Eye (tissue), 1 donor: ENCODE measurements at places on chromosomes 1 and 21.

- DNase-seq = no peak
These were observed 6.1 kb downstream of the C1orf159 start for GRCh38 chr1:1109743-1110142.

- no peak for DNase-seq
These were observed 30.5 kb upstream of the THEM4 start for GRCh38 chr1:151939779-151940178.

DNA sequence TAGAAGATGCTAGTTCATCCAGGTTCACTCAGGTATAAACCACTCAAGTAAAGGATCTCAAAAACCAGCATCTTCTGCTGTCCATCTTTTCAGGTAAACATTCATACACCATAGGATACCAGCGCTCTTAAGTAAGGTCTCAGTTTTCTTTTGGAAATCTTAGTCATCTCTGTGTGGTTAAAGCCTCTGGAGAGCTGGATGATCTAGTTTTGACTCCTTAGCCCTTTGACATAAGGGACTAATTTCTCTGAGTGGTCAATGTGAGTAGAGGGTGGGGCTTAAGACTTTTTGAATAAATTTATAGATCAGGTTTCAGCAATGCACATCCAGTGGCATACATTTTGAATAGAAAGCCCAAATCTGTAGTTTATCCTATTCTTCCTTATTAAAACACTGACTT, 92.3 kb downstream of the CTH start:
- DNase-seq = no peak

DNA sequence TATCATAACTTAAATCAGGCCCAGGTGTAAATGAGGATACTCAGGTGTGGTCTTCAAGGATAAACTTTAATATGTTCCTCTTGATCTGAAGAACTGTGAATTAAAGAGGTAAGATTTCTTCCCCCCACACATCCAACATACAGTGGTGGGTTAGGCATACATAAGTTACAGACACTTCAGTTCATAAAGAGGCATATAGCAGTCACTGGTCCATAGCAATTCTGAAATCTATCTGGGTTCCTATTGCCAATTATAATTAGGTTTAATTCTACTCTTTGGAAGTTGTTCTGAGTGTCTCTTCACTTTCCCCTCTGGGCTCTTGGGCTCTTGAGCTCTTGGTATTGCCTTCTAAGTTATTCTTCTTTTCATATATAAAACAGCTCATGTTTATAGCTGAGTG, 32.5 kb upstream of the TSPAN2 start:
- DNase-seq = no peak

DNA sequence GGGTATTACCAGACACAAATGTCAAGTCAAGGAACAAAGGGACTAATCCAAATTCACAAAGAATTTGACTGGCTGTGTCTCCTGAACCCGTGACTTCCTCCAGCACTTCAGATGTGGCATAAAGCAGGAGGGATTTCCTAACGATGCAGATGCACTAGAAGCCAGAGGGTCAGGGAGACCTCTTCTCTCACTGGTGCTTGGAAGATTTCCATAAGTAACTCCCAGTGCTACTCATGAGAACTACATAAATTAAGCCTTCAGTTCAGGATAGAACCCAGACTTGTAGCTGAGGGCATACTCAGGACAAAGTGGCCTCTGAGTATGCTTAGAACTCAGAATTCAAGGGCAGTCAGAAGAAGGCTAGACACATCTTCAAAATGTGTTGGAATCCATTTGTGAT, 83.6 kb upstream of the NRIP1 start:
- no peak for DNase-seq

DNA sequence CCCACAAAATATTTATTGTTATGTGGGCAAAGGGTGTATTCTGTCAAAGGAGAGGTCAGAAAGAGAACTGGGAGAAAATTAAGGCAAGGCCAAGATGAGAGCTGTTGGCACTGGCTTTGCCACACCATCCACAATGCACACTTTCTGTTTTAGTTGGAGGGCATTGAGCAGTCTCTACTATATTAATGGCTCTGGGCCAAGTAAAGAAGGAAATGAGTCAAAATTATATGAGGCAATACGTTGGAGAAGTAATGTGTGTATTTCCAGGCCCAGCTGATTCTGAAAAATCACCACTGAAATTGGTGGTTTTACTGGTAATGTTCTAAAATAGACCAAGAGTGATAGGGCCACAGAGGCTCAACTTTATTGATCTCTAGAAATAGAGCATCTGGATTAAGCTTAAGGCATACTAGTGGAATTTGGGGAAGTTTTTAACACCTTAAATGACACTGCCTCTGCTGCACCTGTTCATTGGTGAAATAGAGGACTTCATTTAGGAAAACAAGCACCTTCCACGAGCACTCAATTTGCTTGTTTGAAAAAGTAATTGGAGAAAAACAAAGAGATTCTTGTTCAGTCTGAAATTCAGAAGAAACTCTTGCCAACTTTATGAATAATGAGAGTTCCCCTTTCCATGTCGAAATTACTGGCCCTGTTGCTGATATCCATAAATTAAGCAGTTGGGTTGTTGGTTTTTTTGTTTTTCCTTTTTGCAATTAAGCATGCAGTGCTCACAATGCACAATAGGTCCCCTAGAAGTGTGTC, 424.9 kb downstream of the ADGRL2 start:
- no peak for DNase-seq

DNA sequence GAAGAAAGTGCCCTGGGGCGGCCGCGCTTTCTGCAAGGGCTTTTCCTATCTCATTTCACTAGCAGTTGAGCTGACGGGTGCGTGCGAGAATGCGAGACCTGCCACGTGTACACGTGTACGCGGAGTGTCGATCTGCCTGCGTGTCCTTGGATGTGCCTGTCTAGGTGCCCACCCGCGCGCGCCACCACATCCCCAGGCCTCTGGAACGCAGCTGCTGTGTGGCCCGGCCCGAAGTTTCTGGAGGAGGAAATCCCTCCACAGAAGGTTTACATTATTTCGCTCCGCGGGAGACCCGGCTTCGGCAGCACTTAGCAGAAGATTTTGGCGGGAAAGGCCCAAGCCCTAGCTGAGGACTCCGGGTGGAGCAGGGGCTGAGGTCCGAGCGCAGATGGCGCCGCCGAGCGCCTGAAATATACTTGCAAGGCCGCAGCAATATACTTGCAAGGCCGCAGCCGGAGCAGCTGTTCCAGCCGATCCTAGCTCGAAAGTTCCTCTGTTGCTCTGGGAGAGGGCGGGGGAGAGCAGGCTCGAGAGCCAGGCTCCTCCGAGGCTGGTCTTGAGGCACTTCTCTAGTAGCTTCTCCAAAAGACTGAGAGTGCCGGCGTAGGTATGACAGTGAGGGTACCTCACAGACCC, 3.9 kb downstream of the TBX15 start:
- peak; percentile 89 for DNase-seq

DNA sequence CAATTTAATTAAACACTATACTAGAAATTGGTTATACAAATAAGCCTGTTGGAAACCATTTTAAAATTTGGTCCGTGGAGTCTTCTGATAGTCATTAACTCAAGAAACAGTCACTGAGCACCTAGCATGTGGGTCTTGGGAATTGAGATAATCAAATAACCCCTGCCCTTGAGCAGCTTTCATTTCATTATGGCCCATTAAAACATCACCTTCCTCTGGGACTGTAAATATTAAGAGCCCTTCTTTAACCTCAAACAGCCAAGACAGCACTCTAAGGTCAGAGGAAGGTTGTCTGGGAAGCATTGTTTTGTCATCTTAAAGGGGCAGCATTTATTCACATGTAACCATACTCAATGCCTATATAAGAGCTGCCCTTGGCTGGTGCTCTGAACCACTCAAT, 610.3 kb upstream of the USP24 start:
- no peak for DNase-seq

DNA sequence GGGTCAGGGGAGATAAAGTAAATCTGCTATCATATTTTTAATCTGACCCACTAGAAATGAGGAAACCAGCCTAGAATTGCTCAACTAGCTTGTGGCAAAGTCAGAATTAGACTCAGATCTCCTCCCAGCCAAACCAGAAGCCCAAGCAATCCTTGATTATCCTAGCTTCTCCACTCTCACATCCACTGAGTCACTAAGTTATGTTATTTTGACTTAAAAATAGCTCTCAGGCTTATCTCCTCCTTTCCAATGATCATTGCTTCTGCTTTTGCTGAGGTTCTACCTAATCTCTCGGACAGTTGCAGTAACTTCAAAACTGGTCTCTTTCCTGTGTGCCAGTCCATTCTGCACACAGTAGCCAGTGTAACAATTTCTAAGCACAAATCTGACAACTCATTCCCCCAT, 22.9 kb downstream of the OVAAL start:
- no peak for DNase-seq

DNA sequence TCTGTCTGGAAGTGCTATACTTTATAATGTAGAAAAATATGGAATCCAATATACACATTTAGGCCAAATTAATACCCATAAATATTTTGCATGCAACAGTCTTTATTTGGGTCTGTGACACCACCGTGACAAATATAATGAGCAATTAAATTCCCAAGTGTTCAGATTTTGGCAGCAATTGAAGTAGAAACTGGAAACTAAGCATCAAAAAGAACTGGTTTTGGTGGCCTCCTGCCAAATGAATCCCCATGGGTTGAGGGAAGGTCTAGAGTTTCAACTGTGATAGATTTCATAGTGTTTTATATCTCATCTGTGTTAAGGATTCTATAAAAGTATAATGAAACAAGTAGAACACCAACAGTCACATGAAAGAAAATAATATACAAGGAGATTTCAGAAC, 88.4 kb downstream of the DPYD start:
- peak; percentile 58 for DNase-seq

DNA sequence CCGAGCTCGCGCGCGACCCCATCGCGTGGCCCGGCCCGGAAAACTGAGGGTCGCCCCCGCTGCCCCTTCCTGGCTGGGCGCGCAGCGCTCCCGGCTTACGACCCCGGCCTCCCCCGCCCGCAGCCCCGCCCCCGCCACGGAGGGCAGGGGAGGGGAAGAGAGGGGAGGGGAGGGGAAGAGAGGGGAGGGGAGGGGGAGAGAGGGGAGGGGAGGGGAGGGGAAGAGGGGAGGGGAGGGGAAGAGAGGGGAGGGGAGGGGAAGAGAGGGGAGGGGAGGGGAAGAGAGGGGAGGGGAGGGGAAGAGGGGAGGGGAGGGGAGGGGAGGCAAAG, 6.7 kb upstream of the ANKRD65 start:
- DNase-seq = peak; percentile 52

GRCh38 chr1:15820478-15820877, 13.0 kb upstream of the UQCRHL start:
- no peak for DNase-seq

- DNase-seq = peak; percentile 93
These were observed 26.7 kb upstream of the RBM15 start for GRCh38 chr1:110312188-110313121.

DNA sequence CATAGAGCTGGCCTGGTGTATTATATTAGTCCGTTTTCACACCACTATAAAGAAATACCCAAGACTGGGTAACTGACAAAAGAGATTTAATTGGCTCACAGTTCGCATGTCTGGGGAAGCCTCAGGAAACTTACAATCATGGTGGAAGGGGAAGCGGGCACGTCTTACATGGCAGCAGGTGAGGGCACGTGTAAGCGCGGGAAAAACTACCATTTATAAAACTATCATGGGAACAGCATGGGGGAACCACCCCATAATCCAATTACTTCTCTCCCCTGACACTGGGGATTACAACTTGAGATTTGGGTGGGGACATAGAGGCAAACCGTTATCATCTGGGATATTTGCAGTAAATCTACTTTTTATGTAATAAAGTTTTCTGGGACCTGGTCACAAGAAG, 6.8 kb downstream of the IER5 start:
- no peak for DNase-seq

GRCh38 chr1:62800825-62801306, 16.9 kb downstream of the ATG4C start:
- no peak for DNase-seq

- DNase-seq = no peak
These were observed 498.7 kb downstream of the AMY1C start for GRCh38 chr1:104248385-104248784.

GRCh38 chr1:6329396-6329795, 64.2 kb downstream of the ACOT7 start:
- peak; percentile 67 for DNase-seq

- no peak for DNase-seq
These were observed 47.4 kb downstream of the S100B start for GRCh38 chr21:46557469-46557868.

- DNase-seq = no peak
These were observed 10.7 kb upstream of the GPR25 start for GRCh38 chr1:200861937-200862647.

GRCh38 chr1:18109756-18110597, 2.4 kb downstream of the IGSF21 start:
- peak; percentile 75 for DNase-seq

DNA sequence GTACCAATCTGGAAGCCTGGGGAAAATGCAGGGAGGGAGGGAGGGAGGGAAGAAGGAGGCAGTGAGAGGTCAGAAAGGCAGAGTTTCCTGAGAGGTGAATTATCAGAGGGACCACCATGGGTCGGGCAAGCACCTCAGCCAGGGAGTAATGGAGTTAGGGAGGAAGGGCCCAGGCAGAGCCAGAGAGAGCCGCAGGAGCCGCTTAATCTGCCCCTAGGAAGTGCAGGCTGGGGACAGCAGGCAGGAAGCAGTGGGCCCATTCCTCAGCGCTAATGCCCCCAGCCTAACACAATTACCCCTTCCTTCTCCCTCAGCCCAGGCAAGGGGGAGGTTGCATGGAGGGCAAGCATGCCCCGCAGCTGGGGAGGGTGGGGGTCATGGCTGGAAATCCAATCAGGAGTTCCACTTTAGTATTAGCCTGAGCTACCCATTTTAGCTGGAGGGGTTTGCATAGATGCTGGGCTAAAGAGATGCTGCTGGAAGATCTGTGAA, 109.0 kb downstream of the TMEM53 start:
- DNase-seq = no peak

DNA sequence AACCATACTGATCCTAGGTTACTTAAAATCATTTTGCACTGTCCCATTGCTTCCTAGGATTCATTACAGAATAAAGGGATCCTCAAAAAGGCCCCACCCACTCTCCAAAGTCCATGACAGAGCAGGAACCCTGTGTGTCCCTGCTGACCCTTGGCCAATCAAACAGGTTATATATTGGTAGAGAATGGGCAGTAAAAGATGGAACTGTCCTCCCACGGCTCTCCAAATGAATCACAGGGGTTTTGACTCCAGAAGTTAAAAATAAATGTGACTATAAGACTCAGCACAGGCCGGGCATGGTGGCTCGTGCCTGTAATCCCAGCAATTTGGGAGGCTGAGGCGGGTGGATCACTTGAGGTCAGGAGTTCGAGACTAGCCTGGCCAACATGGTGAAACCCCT, 65.5 kb downstream of the ACOT7 start:
- DNase-seq = no peak

DNA sequence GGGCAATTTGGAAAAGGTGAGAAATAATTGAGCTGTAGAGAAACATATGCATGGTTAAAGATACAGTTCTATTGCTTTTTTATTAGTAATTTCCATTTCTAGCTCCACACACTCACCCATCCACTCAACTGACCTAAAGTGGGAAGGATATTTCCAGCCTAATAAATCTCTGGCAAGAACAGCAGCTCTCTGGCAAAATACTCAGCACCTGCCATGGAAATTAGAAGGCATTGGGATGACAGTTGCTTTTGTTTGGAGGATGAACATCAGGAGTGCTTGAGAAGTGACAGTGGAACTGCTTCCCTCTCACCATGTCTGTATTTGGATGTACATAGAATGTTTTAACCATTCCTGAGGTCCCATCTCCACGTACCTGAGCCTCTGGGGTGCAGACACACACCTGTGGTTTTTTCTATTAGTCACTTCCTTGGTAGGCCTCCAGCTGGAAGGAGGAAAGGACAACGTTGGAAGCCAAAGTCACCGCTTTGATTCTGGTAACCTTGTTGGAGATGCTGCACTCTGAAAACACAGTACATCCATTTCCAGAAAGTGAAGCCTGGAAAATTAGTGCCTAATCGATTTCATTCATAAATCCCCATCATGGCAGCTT, 62.3 kb upstream of the RUNX1 start:
- DNase-seq = no peak
